ENCODE measurements at places on chromosomes 11 and 22. TPM values are rescaled to one million over a fixed set of nuclear protein-coding genes. Genes with fewer than 3 reads are reported as not detected.

The SPTY2D1 gene
- total RNA-seq = 8.8 TPM

The AGBL2 gene
- not detected for total RNA-seq

GRCh38 chr11:117906126-117906525 is 23.1 kb downstream of the TMPRSS13 start:
- H3K4me1 ChIP-seq = no peaks in the 10 kb centered on the region
- no peaks in the 10 kb centered on the region for H3K27me3 ChIP-seq
- H3K27ac ChIP-seq = no peak overlapping the region
- no peak overlapping the region for H3K4me3 ChIP-seq
- DNase-seq = no peak

GRCh38 chr11:19729141-19729540 is 16.5 kb downstream of the NAV2 start:
- no peaks in the 10 kb centered on the region for H3K36me3 ChIP-seq
- no peaks in the 10 kb centered on the region for H3K27me3 ChIP-seq
- no peak overlapping the region for H3K4me3 ChIP-seq

DNA sequence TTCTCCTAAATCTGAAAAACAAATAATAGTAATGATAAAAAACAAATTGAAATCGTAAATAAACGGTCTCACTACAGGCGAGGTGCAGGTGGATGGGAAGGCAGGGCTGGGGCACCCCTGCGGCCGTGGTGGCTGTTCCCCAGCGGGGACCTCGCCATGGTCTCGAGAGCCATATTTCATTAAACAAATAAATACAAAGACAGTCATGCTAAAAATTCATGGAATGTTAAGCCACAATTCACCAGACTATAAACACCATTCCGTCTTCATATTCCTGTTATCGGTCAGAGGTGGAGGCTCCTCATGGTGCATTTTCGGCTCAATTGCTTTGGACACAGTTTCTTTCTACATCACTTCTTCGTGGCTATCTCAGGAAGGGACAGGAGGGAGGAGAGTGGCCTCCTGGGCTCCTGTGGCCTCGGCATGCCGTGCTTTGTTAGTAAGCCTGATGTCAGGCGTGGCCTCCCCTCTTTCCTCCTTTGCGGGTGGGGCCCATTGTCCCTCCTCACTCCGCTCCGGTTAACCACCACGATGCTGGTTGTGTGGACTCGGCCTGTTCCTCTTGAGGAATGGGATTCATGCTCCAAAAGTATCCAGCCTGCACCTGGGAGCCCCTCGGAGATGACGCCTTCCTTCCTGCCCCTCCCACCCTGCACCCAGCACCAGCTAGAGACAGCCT is 16.1 kb upstream of the BRSK2 start:
- H3K27me3 ChIP-seq = peaks cover 25% of the 10 kb centered on the region
- H3K36me3 ChIP-seq = no peaks in the 10 kb centered on the region
- H3K4me3 ChIP-seq = no peak overlapping the region
- H3K27ac ChIP-seq = no peak overlapping the region
- H3K4me1 ChIP-seq = no peaks in the 10 kb centered on the region
- no peak for DNase-seq

DNA sequence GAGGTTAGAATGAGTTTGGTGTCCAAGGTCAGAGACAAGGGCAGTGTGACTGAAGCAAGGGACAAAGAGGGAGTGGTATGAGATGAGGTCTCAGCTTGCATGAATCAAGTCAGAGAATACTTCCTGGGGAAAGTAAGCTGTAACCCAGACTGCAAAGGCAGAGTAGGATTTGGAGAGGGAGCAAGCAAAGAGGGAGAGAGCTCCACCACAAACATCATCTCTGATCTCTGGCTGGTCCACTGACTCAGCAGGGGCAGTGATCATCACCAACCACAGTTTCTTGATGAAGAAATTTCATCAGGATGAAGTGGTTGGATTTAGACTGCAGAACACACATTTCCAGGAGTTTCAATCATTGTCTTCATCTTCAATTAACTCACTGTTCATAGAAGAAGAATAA is 54.9 kb upstream of the HMGXB4 start:
- no peaks in the 10 kb centered on the region for H3K36me3 ChIP-seq
- H3K4me3 ChIP-seq = no peak overlapping the region
- no peaks in the 10 kb centered on the region for H3K4me1 ChIP-seq
- no peak overlapping the region for H3K27ac ChIP-seq
- no peak for DNase-seq
- H3K27me3 ChIP-seq = no peaks in the 10 kb centered on the region

The DGCR6 gene
- total RNA-seq = not detected

DNA sequence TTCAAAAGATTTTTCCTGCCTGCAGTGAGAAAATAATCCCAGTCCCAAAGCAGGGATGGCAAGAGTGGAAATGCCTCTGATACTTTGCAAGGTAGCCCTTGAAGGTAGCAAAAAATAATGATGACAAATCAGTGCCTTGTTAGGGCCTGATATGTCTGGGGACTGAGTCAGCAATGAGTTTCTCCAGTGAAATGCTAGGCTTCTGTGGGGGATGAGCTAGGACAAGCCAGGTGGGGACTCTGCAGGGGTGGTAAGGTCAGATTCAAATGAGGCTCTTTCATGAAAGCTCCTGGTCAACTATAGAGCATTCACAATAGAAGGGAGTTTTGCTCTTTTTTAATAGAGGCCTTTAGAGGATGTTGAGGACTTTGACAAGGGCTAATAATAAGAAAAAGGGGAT is 77.7 kb downstream of the ME3 start:
- no peak overlapping the region for H3K27ac ChIP-seq
- no peak overlapping the region for H3K4me3 ChIP-seq
- no peaks in the 10 kb centered on the region for H3K36me3 ChIP-seq
- peaks cover 26% of the 10 kb centered on the region for H3K4me1 ChIP-seq
- no peak for DNase-seq
- no peaks in the 10 kb centered on the region for H3K27me3 ChIP-seq

The OR6M1 gene
- total RNA-seq = not detected

DNA sequence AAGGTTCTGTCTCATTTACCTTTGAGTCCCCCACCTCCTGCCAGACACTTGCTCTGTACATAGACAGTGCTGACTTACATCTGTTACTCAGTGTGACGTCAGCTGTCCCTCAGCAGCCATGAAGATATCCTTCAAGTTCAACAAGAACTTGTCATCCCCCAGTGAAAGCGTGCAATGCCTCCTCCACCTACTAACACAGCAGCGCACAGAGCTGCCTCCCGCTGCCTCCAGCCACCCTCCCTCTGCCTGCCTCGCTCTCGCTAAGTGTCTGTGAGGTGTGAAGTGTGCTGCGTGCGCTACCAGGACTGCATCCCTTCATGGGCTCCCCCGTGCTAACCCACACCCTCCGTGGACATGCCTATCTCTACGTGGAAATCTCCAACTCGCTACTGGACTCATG is 621.4 kb downstream of the BRD1 start:
- H3K36me3 ChIP-seq = no peaks in the 10 kb centered on the region
- H3K4me3 ChIP-seq = no peak overlapping the region
- peaks cover 6% of the 10 kb centered on the region for H3K27me3 ChIP-seq
- no peaks in the 10 kb centered on the region for H3K4me1 ChIP-seq
- peak; percentile 4 for DNase-seq
- H3K27ac ChIP-seq = no peak overlapping the region

- H3K4me3 ChIP-seq = no peak overlapping the region
- H3K27ac ChIP-seq = peak overlapping the region; percentile 48
- peaks cover 16% of the 10 kb centered on the region for H3K36me3 ChIP-seq
Measured at GRCh38 chr22:26435327-26436093, 6.5 kb downstream of the ASPHD2 start.

The TSSK2 gene
- not detected for total RNA-seq

GRCh38 chr11:68938816-68939582 is 35.3 kb downstream of the IGHMBP2 start:
- H3K36me3 ChIP-seq = peaks cover 71% of the 10 kb centered on the region
- DNase-seq = no peak
- H3K4me1 ChIP-seq = no peaks in the 10 kb centered on the region
- H3K4me3 ChIP-seq = no peak overlapping the region

The C22orf42 gene
- total RNA-seq = not detected

DNA sequence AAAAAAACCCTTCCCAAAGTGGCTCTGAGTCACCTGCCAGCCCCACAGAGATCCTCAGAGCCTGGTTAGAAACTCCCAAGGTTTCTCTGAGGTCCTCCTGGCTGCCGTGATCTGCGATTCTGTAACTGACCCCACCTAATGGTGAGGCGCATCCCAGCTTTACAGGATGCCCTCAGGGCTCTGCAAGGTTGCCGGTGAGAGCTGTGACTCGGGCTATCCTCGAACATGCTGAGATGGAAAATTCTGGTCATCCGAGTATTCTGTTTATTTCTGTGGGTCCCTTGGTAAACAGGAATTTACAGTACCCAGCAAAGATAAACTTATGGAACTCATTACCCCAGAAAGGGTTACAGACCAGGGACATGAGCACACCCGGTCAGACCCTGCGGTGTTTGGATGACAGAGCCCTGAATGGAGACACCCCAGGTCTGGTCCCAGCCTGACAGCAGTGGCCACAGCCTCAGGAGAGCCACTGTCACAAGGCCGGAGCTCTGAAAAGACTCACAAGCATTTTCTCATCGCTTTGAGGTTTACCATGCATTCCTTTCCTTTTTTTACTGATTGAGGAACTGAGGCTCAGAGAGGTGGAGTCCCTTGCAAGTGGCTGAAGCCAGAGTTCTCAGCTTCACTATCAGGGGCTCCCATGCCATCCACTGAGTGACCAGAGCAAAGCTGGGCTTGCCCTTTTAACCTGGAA is 22.2 kb downstream of the LIF start:
- no peaks in the 10 kb centered on the region for H3K27me3 ChIP-seq
- no peaks in the 10 kb centered on the region for H3K36me3 ChIP-seq
- no peak overlapping the region for H3K27ac ChIP-seq
- H3K4me1 ChIP-seq = no peaks in the 10 kb centered on the region

GRCh38 chr11:45037434-45038005 is 86.8 kb upstream of the TP53I11 start:
- H3K27ac ChIP-seq = no peak overlapping the region
- no peaks in the 10 kb centered on the region for H3K36me3 ChIP-seq
- H3K4me1 ChIP-seq = no peaks in the 10 kb centered on the region

The DDI1 gene
- not detected for total RNA-seq

- H3K4me3 ChIP-seq = no peak overlapping the region
- H3K27ac ChIP-seq = no peak overlapping the region
- peaks cover 14% of the 10 kb centered on the region for H3K36me3 ChIP-seq
- peaks cover 7% of the 10 kb centered on the region for H3K27me3 ChIP-seq
Measured at GRCh38 chr11:125401746-125402145, 94.3 kb downstream of the FEZ1 start.

DNA sequence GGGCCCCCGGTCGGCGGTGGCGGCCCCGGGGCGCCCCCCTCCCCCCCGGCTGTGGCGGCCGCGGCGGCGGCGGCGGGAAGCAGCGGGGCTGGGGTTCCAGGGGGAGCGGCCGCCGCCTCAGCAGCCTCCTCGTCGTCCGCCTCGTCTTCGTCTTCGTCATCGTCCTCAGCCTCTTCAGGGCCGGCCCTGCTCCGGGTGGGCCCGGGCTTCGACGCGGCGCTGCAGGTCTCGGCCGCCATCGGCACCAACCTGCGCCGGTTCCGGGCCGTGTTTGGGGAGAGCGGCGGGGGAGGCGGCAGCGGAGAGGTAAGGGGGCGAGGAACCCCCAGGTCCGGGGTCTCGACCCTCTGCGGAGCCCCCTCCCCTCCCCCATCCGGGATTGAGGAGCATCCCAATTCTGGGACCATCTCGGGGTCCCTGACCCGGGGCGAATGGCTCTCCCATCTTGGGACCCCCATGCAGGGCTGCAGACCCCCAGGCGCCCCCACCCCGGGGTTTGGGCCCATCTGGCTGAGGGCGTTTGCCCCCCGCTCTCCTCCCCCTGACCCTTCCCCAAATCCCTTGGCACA is 431 bp downstream of the KMT2A start:
- peaks cover 65% of the 10 kb centered on the region for H3K4me1 ChIP-seq
- peak; percentile 67 for DNase-seq
- peak overlapping the region; percentile 98 for H3K4me3 ChIP-seq
- peak overlapping the region; percentile 93 for H3K27ac ChIP-seq
- H3K36me3 ChIP-seq = no peaks in the 10 kb centered on the region
- no peaks in the 10 kb centered on the region for H3K27me3 ChIP-seq

GRCh38 chr22:44108806-44109385 is 71.8 kb upstream of the PARVG start:
- H3K4me3 ChIP-seq = no peak overlapping the region
- H3K27ac ChIP-seq = no peak overlapping the region
- H3K36me3 ChIP-seq = no peaks in the 10 kb centered on the region

- H3K36me3 ChIP-seq = peaks cover 36% of the 10 kb centered on the region
- no peak overlapping the region for H3K4me3 ChIP-seq
Measured at GRCh38 chr11:57618438-57618837, 21.0 kb downstream of the SERPING1 start.

The KCNQ1 gene
- 86.8 TPM for total RNA-seq

DNA sequence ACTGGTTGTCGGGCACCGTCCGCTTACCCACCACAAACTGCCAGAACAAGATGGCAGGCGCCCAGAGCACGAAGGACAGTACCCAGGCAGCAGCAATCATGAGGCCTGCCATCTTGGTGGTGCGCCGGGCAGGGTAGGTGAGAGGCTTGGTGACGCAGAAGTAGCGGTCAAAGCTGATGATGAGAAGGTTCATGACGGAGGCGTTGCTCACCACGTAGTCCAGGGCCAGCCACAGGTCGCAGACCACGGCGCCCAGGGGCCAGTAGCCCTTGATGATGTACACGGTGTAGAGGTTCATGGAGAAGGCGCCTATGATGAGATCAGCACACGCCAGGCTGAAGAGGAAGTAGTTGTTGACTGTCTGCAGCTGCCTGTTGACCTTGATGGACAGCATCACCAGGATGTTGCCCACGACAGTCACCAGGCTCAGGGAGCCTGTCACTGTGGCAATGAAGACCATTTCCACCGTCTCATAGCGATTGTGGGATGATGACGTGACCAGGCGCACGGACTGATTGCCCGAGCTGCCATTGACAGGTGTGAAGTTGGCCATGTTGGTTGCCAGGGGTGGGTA is 4.6 kb downstream of the MDK start:
- no peaks in the 10 kb centered on the region for H3K36me3 ChIP-seq
- peak; percentile 7 for DNase-seq
- H3K27me3 ChIP-seq = peaks cover 100% of the 10 kb centered on the region
- peaks cover 36% of the 10 kb centered on the region for H3K4me1 ChIP-seq

GRCh38 chr11:78714539-78714938 is 139.9 kb upstream of the NARS2 start:
- DNase-seq = no peak
- H3K4me3 ChIP-seq = no peak overlapping the region
- H3K27ac ChIP-seq = no peak overlapping the region
- no peaks in the 10 kb centered on the region for H3K4me1 ChIP-seq
- H3K27me3 ChIP-seq = no peaks in the 10 kb centered on the region
- H3K36me3 ChIP-seq = no peaks in the 10 kb centered on the region

- H3K4me3 ChIP-seq = no peak overlapping the region
- H3K27me3 ChIP-seq = no peaks in the 10 kb centered on the region
- DNase-seq = peak; percentile 21
Measured at GRCh38 chr11:133508468-133508867, 23.8 kb downstream of the OPCML start.

DNA sequence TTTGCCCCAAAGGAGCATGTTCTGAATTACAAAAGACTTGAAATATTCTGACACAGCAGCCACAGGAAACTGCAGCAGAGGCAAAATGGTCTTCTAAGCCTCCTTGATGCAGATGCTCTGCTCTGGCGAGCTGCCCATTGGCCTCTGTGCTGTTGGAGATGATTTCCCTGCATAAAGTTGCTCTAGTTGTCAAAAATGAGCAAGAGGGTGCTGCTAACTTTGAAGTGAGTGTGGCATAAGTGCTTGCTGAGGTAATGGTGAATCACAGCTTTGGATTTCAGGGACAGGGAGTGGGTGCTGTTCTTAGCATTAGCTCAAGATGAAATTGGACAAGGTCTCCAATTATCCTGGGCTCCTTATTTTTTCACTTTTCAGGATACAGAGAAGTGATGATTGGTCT is 435.4 kb downstream of the TMEM135 start:
- no peaks in the 10 kb centered on the region for H3K4me1 ChIP-seq
- no peak overlapping the region for H3K27ac ChIP-seq
- DNase-seq = no peak
- H3K36me3 ChIP-seq = no peaks in the 10 kb centered on the region

The OR52N4 gene
- total RNA-seq = not detected

The ZNRD2 gene
- total RNA-seq = 56.6 TPM

The SPI1 gene
- total RNA-seq = 8.2 TPM

All from stomach (tissue), 19 donors.